Fibroblast of gingiva (primary cell): ENCODE measurements at places on chromosomes 1 and 21.

- DNase-seq: peak; percentile 37
Measured at GRCh38 chr1:63902844-63903589, 129.2 kb downstream of the ROR1 start.

- DNase-seq: no peak
Measured at GRCh38 chr21:26766826-26767325, 78.3 kb downstream of the ADAMTS1 start.

DNA sequence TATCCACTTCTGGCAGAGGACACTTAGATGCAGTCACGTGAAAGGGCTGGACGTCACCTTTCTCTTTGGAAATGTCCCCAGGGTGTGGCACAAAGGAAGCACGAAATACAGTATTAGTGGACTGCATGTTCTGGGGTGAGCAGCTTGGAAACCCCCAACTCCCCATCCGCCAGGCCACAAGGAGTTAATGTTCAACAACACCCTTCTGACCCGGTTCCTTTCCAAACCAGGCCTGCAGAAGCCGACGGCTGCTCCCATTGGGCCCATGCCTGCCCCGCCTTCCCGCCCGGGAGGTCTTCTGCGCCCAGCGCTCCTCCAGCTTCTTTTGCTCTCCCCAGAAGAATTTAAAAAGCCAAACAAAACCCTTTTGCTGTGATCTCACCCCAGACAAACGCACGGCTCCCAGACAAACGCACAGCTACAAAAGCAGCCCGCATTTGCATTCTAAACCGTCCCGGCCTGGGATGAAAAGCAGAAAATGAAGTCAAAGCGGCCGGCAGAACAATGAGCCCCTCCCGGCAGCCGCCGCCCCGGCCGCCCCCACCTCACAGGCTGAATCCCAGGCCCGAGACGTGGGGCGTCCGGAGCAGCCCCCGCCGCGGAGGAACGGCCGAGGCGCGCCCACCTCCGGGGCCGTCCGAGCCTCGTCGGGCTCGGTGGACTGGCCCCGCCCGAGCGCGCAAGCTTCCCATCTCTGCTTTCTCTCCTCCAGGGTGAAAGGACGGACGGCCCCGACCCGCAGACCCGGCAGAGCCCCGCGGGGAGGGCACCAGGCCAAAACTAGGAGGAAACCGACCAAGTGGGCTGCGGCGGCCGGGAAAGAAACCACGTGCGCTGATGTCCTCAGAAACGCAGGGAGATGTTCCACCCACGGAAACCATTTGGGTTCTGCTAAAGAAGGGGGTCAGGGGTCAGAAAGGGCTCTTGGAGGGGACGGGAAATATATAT, 101.9 kb downstream of the PLPP3 start:
- DNase-seq: peak; percentile 68

DNA sequence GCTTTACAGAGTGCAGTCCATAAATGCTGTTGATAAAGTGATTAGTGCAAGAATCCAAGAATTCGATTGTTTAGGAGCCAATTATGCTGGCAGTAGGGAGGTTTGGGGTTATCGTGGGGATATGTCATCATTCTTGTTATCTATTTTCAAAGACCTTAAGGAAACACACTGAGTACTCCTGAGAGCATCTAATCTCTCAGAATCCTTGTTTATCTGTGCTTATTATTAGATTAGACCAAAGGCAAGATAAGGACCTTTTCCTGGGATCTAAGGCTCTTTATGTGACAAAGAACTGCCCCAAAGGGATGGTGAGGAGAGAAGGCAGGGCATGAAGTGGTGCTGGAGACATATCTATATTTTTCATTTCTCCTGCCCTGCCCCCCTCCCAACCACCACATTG, 139.1 kb downstream of the TSEN15 start:
- no peak for DNase-seq

DNA sequence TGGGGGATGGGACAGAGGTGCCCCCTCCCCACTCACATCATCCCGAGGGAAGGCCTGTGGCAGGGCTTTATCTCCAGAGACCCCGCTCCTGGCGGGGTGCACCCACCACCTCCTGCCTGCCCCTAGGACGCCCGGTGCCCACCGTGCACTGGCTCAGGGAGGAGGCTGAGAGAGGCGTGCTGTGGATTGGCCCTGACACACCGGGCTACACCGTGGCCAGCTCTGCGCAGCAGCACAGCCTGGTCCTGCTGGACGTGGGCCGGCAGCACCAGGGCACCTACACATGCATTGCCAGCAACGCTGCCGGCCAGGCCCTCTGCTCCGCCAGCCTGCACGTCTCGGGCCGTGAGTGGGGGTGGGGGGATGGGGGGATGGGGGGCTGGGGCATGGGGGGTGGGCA, 71.7 kb downstream of the TRIM11 start:
- no peak for DNase-seq

GRCh38 chr1:95994643-95995042, 726.9 kb upstream of the PTBP2 start:
- DNase-seq: no peak

- DNase-seq: no peak
Measured at GRCh38 chr21:46320331-46320801, 3.3 kb downstream of the C21orf58 start.

GRCh38 chr1:159938211-159938852, 7.1 kb downstream of the IGSF9 start:
- no peak for DNase-seq

DNA sequence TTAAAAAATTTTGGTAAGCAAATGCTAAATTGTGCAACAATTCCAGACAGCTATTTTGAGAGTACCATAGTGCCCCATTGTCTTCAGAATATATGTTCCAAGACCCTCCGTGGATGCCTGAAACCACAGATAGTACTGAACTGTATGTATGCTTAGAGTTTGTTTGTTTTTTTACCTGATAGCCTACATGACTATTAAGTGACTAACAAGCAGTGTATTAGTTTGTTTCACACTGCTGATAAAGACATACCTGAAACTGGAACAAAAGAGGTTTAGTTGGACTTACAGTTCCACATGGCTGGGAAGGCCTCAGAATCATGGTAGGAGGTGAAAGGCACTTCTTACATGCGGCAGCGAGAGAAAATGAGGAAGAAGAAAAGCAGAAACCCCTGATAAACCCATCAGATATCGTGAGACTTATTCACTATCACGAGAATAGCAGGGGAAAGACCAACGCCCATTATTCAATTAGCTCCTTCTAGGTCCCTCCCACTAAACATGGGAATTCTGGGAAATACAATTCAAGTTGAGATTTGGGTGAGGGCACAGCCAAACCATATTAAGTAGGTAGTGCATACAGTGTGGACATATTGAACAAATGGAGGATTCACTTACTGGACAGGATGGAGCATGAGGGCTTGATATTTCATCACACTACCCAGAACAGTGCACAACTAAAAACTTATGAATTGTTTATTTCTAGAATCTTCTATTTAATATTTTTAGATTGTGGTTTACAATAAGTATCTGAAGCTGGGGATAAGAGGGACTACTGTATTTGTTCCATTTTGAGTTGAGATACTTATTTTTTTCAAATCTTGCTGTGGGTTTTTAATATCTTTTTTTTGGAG, 78.5 kb downstream of the LHX9 start:
- DNase-seq: no peak

DNA sequence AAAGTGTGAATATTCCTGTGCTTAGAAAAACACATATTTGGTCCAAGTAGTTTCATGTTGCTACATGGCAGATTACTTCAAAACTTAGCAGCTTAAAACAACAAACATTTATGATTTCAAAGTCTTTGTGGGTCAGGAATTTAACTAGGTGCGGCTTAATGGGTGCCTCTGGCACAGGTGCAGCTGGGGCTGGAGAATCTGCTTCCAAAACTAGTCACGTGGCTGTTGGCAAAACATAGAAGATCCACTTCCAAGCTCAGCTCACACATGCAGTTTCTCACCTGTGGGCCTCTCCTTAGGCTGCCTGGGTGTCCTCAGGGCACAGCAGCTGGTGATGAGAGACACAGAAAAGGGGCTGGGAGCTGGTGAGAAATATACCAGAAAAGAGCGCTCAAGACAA, 263.4 kb downstream of the TTLL7 start:
- DNase-seq: no peak

GRCh38 chr1:43664369-43664768, 14.4 kb downstream of the KDM4A start:
- DNase-seq: no peak

DNA sequence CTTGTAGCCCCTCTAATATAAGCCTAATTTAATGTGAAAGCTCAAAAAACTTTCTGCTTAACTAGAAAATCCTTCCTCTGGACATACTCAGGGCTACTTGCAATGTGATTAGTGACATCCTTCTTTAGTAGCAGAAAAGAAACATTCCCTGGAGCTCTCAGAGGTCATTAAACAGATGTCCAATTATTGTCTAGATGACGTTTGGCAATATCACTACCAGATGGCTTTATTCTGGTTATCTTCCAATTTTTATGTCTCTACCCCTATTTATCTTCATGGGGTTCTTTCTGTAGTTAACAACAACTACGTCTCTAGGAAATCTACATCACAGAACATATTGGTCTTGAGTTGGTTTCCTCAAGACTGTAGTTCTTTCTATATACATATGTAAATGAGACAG, 44.2 kb downstream of the CTH start:
- DNase-seq: no peak

- DNase-seq: no peak
Measured at GRCh38 chr1:230368363-230368762, 57.8 kb downstream of the PGBD5 start.

DNA sequence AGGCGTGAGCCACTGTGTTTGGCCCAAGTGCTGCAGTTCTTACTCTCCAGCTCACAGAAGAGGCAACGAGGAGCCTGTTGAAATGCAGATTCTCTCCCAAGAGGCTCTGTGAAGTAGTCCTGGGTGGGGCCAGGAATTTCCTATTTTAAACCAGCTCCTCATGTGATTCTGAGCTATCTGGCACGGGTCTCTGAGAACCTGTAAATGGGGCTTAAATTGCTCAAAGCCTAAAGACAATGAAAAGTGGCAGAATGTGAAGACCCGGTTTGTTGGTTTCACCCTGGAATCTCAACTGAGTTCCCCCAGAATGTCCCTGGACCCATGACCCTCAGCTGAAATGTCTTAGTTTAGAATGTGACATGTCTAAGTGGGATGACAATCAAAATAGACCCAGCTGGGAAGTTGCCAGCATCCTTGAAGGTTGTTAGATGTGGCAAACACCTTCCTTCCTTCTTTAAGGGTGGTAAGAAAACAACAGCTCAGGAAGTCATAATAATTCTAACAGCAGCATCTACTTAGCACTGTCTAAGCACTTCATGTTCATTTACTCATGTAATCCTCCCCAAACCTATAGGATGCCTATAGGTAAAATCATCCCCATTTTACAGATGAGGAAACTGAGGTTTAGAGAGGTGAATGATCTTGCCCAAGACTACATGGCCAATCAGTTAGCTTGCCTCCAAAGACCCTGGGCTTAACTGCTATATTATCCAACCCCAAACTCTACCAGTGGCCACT, 20.9 kb upstream of the ATP5PO start:
- peak; percentile 30 for DNase-seq

DNA sequence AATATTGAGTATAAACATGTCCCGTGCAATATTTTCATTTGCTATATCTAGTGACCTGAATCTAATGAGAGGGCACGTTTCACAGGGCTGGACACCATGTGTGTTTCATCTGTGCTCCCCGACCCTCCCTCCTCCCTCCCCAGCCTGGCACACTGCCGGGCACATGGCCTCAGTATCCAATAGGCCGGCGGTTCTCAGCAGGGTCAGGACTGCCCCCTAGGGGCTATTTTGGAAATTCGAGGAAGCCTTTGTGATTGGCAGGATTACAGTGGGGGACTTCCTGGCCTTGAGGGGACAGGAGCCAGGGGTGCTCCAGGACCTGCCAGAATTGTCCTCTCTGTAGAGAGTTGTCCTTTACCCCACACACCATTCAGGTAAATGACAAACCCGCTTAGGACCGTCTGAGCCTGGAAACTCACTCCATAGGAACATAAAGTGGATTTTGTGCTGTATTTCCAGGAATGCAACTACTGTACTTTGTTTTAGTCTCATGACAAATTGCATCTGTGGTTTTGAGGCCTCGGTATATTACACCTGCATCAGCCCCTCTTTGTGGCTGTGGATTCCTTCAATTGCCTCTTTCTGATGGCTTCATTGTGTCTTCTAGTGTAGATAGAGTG, 109.5 kb upstream of the SIM2 start:
- DNase-seq: peak; percentile 38

DNA sequence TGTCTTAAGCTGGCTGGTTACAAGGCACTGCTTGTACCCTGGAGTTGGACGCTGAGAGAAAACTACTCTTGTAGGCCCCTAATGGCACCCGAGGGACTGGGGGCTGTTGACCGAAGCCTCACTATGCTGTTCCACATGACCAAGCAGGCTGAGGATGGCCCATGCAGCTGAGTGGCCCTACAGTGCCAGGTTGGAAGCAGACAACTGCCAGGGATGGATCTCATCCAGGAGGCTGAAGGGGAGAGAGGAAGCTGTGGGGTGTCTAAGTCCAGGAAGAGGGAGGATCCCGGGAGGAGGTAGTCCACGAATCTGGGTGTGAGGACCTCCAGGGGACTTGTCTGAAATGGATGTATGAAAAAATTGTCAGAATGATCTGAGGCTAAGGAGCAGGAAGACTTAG, 45.8 kb downstream of the FOXD2 start:
- no peak for DNase-seq

DNA sequence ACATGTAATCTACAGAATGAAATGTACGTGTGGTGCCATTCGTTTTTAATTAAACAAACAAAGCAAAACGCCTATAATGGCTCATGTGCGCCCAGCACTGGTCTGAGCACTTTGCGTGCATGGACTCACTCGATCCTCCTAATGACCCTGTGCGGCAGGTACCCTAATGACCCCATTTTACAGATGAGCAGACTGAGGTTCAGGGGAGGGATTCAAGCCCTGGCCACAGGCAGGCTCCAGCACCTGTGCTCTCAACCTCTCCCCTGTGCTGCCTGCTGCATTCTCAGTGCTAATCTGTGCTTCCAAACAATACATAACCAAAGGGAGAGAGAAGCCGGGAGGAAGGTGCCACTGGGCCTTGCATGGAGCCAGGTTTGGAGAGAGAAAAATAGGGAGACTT, 124.2 kb upstream of the ZBTB40 start:
- no peak for DNase-seq

GRCh38 chr21:20306836-20307235, 691.4 kb upstream of the NCAM2 start:
- no peak for DNase-seq

DNA sequence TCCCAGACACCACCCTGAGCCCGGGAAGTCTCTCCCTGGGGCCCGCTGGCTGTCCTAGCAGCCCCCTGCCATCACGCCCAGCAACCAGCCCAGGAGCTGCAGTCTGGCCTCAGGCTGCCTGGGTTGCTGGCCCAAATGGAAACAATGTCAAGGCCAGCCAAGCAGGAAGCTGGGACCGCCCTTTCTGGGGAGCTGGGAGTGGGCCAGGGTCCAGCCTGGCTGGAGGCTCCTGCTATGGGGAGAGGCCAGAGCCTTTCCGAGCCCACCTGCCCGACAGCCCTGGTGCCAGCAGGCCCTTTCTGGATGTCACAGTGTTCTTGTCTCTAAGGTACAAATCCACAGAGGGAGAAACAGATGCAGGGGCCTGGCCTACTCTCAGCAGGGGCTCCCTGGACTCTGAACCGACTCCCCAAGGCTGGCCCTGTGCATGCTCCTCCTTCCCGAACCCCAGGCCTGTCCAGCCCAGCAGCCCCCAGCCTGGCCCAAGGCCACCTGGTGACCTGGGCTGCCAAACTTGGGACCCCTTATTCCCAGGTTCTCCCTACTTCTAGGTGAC, 1.2 kb upstream of the MMEL1 start:
- no peak for DNase-seq

- no peak for DNase-seq
Measured at GRCh38 chr21:36145259-36145658, 10.4 kb downstream of the CBR3 start.

- peak; percentile 8 for DNase-seq
Measured at GRCh38 chr1:174023440-174023839, 1.3 kb upstream of the RC3H1 start.

GRCh38 chr1:39954324-39954869, 548 bp upstream of the MFSD2A start:
- DNase-seq: no peak
